ENCODE measurements at places on chromosomes 2 and 18. TPM values are rescaled to one million over a fixed set of nuclear protein-coding genes. Genes with fewer than 3 reads are reported as not detected.

- no peak for DNase-seq
These were observed 655.9 kb upstream of the SYT4 start for GRCh38 chr18:43933177-43933576.

DNA sequence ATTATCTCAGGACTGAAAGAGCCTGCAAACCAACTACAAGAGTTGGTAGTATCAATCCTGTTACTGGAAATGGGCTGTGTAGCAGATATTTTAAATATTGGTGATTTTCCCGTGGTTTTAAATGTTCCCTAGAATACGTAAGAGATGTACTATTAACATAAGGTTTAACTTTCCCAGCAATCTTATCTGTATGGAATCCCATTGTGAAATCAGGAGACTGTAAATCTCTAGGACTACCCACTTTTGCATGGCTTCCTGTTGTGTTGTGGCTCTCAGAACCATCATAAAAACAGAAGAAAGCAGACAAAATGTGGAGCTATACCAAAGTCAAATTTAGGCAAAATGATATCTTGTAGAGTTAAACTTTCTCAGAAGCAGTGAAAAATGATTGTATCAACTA is 641.5 kb upstream of the SETBP1 start:
- no peak for DNase-seq

The ACTR3 gene
- 739 TPM for total RNA-seq

- DNase-seq: no peak
These were observed 63.1 kb downstream of the CIB4 start for GRCh38 chr2:26578113-26578458.

The FOXD4L1 gene
- not detected for total RNA-seq

DNA sequence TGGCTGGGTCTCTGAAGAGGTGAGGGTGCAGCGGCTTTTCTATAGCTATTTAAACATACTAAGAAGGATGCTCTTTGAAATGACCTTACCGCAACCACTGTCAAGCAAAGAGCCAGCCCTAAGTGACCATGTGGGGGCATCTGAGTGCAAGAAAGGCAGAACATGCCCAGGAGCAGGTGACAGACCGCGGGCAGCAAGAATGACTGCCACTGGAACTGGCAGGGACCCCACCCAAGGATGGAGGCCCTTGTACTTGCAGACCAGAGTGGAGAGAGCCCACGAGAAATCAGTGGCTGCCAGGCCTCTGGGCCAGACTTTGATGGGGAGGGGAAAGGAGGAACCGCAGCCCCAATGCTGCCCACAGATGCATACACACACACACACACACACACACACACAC is 33.1 kb downstream of the DNMT3A start:
- no peak for DNase-seq

- no peak for DNase-seq
These were observed 102.5 kb upstream of the LDAH start for GRCh38 chr2:20925265-20925889.

The TMEM198 gene
- 0.03 TPM for total RNA-seq

Data from SJSA1 (cell line).